ENCODE measurements at places on chromosomes 1 and 21.

- DNase-seq: no peak
Measured at GRCh38 chr1:212295579-212295978, 10.4 kb downstream of the PPP2R5A start.

DNA sequence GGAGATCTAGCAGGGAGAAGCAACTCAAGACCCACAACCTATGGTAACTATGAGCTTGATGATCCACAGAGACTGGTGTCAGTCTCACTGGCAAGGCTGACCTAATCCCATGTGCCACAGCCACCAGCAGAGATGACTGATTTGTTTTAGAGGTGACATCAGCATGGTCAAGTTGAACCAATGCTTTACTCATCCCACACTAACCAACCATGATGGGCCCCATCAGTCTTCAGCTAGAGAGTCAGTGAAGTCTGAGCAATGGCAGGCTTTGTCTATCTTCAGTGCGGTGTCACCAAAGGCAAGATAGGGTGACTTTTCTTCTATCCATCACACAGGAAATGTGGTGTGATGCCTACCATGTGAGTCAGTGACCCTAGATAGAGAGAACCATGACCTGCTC is 1470.7 kb downstream of the NCAM2 start:
- no peak for DNase-seq

- DNase-seq: no peak
Measured at GRCh38 chr21:26534517-26534916, 38.6 kb downstream of the CYYR1 start.

DNA sequence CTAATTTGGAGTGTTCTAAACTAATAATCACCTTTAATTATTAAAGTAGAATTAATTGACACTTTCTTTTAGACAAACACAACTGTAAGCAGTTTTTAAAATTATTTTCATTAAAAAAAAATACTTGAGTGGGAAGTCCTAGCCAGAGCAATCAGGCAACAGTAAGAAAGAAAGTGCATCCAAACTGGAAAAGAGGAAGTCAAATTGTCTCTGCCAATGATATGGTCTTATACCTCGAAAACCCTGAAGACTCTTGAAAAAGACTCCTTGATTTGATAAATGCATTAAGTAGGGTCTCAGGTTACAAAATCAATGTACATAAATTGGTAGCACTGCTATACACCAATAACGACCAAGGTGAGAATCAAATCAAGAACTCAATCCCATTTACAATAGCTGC is 83.0 kb upstream of the GADD45A start:
- no peak for DNase-seq

GRCh38 chr1:68723791-68724190 is 226.9 kb upstream of the DEPDC1 start:
- DNase-seq: no peak

Data from neural crest cell (in vitro differentiated cells).